ENCODE measurements at places on chromosomes 12 and 14.

DNA sequence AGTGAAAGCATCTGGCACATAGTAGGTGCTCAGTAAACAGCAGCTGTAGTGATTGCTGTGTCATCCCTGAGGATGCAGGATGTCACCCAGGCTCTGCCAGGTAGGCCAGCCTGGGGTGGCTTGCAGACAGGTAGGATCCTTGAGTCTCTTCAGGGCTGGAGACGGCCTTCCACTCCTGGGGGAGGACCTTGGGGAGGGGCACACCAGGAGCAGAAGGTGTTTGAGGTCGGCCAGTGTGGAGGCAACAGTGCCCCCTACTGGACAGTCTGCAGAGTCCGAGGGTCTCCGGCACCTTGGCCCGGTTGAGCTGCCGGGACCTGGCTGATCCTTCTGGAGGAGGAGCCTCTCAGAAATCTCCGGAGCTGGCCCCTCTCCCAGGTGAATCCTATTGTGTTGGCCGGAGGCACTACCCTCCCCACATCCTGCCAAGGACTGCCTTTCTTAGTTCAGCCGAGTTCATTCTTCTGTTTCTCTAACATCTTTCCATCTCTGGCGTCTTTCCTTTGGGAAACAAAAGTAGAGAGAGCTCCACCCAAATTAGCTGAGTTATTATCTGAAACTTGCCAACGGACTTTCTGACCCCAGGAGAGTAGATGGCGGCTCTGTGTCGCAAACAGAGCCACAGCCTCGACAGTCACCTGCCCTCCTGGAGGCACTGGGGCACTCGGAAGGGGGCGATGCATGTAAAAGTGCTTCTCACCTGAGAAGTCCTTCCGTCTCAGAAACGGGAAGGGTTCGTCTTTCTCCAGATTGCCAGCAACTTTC, 41.8 kb upstream of the CLMN start:
- no peak for DNase-seq

GRCh38 chr12:88703790-88704189, 123.5 kb upstream of the KITLG start:
- no peak for DNase-seq

- no peak for DNase-seq
Measured at GRCh38 chr12:80582431-80582830, 125.0 kb upstream of the MYF6 start.

DNA sequence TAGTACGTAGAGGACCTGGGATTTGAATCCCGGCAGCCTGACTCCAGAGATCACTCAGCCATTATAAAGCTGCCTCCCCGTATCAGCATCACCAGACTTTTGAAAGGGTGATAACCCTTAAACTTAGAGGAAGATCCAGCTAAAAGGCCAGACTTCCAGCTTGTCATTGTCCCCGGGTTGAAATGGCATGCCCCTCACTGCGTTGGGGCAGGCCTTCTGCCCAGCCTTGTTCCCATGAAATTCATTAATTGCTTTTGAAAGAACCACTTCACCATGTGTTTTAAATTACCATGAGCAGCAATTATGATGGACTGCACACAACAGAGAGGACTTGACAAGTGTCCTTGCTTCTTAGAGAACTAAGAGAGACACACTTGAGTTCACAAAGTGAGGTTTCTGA, 269.6 kb upstream of the CRY1 start:
- DNase-seq: no peak

GRCh38 chr12:77785211-77785610, 45.5 kb upstream of the NAV3 start:
- no peak for DNase-seq

DNA sequence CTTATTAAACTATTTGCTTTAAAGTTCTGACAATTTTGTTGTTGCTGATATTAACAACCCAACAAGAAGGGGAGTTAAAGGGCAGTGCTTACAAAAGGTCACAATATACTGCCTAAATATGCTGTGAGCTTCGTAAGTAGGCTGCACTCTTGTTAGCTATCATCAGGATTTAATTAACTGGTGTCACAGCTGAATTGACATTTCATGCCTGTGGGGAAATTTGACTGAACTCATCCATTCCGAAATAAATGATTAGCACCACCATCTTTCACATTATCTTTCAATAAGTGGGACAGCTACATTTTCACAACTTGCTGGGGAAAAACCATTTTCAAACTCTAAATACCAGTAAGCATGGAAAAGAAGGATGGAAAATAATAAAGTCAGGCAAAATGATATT, 146.6 kb downstream of the PTPRO start:
- no peak for DNase-seq

DNA sequence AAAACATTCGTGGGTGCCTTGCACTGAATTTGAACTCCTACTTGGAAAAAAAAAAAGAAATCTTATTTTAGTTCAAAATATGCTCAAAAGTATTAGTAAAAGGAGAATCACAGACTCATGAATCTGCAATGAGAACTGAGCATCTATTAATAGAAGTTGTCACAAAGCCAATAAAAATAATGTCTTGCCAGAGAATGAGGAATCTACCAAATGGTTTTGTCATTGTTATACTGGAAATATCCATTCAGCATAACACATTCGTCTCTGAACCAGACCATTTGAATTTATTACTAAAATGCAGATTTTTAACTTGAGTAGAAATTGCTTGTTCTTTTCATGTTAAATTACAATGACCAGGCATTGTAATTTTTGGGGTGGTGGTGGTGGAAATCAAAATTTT, 11.6 kb upstream of the PTPRB start:
- DNase-seq: no peak

DNA sequence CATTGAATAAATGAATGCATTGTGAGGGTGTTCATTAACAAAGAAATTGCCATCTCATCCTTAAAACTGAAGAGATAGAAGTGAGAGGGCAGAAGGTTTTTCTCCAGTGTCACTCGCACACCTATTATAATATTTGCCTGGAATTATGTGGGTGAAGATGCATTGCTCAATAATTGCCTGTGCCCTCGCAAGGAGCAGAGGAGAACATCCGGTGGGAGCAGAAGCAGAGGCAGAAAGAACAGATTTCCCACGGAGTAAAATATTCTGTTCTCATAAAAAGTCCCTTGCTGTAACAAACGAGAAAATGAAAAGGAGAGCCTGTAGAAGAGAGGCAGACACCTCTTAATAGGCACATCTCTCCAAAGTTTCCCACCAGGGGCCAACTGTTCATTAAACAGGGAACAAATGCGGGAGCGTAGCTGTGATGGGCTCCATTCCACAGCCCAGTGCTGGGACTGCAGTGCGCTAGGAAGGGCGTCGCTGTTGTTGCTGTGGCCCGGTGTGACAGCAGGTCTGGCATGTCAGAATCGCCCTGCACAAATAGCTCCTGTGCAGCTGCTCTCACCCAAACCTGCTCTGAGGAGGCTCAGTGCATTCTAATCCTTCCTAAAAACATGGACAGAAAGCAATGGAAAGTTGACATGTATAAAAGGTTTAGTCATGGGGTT, 359.8 kb downstream of the APAF1 start:
- no peak for DNase-seq

DNA sequence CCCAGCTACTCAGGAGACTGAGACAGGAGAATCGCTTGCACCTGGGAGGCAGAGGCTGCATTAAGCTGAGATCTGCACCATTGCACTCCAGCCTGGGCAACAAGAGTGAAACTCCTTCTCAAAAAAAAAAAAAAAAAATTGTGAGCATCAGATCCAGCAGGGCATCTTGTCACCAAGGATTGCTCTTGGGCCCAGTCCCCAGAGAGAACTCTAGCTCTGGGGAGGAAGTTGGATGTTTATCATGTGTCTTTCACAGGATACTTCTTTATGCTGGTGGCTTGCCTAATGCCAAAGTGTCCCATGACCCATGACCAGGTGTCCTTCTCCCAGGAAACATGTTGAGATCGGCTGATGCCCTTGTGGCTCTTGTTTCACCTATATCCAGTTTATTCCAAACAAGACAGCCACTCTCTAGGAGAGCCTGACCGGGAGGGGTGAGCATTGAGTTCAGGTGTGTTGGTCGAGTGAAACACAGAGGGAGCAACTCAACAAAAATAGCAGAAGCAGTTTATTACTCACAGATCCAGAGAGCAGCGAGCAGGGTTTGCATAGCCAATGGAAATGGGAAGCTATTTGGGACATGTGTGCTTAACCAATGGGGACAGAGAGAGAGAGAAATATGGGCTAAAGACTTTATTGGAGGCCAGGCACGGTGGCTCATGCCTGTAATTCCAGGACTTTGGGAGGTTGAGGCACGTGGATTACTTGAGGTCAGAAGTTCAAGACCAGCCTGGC, 6.6 kb upstream of the TCHP start:
- DNase-seq: no peak

GRCh38 chr12:72323881-72324280, 51.7 kb downstream of the TRHDE start:
- DNase-seq: no peak

GRCh38 chr12:121494093-121494787, 86.6 kb downstream of the KDM2B start:
- no peak for DNase-seq

DNA sequence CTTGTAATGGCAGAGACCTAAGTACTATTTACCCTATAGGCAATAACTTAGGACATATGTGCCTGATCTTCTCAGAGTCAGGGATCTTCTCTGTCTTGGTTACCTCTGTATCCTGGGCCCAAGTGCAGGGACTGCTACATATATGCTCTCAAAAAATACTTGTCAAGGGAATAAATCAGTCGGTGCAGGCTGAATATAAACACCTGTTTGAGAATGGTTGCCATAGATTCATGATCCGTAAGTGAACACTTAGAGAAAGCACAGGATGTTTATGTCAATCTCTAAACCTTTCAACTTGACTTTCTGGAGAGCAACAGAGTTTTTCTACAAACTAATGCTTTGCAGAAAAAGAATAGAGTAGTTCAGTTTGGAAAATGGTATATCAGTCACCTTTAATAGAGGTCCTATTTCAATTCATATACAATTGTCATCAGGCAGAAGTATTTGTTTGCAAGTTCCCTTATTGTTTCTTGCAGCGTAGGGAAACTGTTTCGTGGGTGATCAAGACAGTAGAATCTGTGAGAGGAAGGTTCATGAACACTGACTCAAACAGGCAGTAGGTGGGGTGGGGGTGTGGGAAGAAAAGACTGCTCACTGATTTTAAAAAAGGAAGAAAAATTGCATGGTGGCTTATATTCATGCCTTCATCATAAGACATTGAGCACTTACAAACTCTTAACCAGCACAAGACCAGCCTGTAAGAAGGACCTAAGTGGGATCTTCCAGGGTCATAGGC, 6.0 kb upstream of the UBE2N start:
- DNase-seq: no peak

- DNase-seq: no peak
Measured at GRCh38 chr12:49195736-49196135, 6.9 kb upstream of the TUBA1A start.

- DNase-seq: no peak
Measured at GRCh38 chr14:74038020-74038859, 19.1 kb downstream of the BBOF1 start.

DNA sequence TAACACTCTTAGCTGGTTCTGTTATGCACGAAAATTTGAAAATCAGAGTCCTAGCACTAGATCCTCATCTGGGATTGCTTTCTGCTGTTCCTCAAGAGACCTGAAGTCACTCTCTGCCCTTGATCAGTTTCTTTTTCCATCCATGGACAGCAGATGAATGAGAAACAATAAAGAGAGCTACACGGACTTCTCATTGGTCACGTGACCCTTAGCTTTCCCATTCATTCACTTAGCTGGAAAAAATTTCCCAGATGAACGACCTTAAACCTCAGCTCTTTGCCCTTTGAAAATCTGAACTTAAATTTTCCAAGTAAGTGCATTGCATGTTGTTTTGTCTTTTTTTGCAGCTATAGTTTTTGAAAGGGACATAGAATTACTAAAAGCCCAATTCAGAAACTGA, 27.2 kb upstream of the RGS6 start:
- no peak for DNase-seq

DNA sequence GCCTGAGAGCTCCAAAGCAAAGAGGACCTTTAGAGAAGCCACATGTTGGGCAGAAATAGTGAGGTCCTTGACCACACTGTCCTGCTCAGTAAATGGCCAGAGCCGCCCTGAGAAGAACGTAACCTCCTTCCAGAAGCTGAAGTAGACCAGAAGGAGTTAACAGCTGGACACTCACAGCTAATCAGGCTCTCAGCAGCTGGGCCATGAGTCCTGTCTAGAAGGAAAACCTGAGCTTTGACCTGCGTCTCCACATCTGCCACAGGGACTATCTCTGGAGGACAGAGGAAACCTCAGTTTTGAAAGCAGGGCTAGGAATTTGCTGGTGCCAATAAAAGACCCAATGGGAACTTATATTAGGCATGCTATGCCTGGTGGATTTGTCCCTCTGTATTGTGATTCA, 12.3 kb upstream of the DHRS4 start:
- no peak for DNase-seq

- DNase-seq: peak; percentile 41
Measured at GRCh38 chr12:74171478-74171909, 366.1 kb upstream of the ATXN7L3B start.

DNA sequence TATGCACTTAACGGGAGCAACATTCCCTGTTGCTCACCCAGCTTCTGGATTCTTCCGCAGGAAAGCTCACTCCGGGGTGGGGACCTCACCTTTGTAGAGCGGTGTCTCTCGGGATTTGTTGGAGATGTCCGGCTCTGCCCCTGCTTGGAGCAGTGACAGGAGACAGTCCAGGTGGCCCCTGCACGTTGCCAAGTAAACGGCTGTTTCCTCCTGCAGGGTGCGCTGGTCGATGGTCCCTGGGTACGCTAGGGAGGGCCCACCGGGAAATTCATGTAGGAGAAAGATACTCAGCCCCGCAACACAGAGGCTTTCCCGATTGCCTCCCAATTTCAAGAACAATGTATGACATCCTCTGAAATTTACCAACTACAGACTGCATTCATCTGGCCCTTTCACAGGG, 23.1 kb downstream of the ASB2 start:
- DNase-seq: no peak

DNA sequence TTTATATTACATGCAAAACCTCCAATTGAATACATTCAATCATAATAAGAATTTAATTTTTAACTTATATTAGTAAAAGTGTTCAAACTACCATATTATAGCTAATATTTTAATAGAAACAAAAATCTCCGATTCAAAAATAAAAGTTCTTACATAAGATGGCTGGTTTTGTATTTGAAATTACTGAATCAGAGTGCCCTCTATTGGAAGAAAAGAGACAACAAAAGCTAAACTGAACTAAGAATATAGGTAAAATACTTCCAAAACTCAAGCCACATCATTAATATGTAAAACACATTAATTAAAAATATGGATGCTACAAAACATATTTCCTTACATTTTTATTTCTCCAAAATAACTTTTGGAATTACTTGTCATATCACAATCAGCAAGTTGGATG, 120.3 kb downstream of the GARIN6 start:
- DNase-seq: no peak

- no peak for DNase-seq
Measured at GRCh38 chr12:32301216-32301615, 98.1 kb upstream of the FGD4 start.

DNA sequence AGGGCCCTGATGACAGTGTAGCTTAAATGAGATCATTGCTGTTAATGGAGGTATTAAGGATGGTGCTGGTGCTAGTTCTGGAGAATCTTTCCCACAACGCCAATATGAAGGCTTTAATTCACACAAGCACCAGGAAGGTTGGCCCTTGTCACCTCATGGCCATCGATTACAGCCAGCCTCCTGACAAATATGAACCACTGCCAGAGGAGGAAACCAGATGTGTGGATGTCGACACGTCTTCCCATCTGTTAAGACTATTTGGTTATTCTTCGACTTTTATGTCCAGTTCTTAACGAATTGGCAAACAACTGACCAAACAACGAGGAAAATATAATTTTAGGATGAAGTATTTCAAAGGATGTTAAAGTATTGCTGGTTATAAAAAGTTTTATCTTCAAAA, 79.5 kb downstream of the PIK3C2G start:
- DNase-seq: no peak

- no peak for DNase-seq
Measured at GRCh38 chr12:25186038-25186787, 8.7 kb downstream of the DNAI7 start.

GRCh38 chr14:39383026-39383660, 49.1 kb downstream of the FBXO33 start:
- no peak for DNase-seq
